ENCODE measurements at places on chromosomes 7 and 10.

DNA sequence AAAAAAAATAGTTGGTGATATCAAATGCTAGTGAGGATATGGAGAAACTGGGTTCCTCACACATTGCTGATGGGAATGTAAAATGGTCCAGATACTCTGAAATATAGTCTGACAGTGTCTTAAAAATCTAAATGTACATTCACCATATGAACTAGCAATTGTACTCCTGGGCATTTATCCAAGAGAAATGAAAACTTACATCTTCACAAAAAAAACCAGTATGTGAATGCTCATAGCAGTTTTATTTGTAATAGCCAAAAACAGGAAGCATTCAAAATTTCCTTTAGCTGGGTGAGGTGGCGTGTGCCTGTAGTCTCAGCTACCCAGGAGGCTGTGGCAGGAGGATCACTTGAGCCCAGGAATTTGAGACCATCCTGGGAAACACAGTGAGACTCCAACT is 2.1 kb upstream of the SSC4D start:
- peak; percentile 8 for DNase-seq

DNA sequence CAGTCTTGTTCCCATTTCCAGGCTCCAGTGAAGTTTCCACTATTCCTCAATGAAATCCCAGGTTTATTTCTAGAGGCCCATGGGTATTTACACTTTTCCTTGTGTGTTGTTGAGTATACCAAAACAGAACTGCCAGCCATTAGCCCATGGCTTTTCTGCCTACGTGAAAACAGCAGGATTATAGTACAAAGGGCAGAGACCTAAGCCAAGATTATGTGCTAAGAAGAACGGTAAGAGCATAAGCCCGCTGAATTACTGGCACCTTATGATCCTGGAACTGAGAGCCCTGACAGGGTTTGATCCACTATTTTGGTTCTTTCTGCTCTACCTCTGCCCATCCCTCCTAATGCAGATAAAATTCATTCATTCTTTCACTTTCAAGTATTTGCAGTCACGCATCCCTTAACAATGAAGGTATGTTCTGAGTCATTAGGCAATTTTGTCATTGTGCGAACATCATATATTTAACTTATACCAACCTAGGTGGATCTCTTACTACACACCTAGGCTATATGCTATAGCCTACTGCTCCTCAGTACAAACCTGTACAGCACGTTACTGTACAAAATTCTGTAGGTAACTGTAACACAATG is 16.0 kb downstream of the SEMA3C start:
- no peak for DNase-seq

- DNase-seq = peak; percentile 28
Measured at GRCh38 chr10:43390759-43391158, 18.2 kb downstream of the HNRNPF start.

DNA sequence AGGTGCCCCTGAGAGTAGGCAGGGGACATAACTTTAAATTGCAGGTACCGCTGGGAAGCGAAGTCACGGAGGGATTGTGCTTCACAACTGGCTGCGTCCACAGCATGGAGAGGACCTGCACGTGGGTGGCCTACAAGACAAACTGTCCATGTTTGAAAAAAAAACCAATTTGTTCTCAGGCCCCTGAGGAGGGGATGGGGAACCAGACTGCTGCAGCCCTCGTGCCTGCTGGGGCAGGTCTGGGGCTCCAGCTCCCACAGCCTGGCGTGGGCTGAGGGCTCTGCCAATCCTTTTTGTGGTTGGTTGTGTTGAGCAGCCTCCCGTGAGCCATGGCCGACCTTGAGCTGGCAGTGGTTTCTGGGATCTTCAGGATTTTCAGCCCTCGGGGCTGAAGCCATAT is 9.7 kb downstream of the SFRP5 start:
- no peak for DNase-seq

DNA sequence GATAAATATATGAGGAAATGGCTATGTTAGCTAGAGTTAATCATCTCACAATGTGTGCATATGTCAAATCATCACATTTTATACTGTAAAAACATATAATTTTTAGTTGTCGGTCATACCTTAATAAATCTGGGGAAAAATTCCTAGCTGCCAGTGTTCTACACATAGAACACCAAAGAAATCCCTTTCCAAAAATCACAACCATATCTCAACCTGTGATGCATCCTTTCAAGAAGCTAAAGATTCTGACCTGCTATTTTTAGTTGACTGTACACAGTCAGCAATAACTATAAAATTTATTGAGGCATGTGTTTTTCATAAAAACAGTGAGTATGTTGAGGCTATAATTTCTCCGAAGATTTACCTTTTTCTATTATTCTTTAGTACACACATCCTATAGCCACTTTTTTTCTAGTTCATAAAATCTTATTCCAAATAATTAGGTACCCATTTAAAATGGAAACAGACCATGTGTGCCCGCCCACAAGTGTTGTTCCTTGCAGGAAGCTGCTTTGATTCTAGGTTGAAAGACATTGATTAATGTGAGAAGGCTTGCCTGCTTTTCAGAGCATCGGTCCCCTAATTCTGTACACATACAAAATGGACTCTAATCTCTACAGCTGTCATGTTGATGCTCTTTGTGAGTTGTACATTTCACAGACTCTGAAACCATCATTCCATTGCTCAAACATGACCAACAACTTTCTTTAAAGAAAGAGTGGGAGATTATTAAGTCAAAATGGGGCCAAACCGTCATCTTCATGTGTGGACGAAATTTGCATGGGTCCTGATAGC is 117.5 kb upstream of the LRRN3 start:
- DNase-seq = no peak

- DNase-seq = peak; percentile 14
Measured at GRCh38 chr10:856416-857157, 74.9 kb downstream of the LARP4B start.

Data from astrocyte of the spinal cord (primary cell).